Activated T-cell treated with anti-CD3 and anti-CD28 coated beads for 1 hour (primary cell): ENCODE measurements at places on chromosomes 5 and 9.

DNA sequence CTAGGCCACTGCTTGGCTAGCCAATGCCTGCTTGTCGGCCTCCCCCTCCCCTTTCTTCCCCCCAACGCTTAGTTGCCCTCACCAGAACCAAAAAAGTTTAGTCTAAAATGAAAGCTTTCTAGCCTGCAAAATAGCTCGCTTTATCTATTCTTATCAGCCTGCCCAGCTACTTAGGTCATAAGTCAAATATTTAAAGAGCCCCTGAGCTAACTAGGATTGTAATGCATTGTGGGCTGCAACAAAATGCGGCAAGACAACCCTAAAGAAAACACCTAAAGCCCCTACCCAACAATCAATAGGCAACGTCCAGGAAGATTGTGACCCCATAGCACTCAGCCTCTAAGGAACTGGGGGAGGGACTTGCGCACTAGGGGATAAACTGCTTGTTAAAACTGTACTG, 38.6 kb upstream of the PCSK5 start:
- DNase-seq, result no peak

- no peak for DNase-seq
Measured at GRCh38 chr9:113185271-113185670, 34.5 kb downstream of the SLC31A2 start.

DNA sequence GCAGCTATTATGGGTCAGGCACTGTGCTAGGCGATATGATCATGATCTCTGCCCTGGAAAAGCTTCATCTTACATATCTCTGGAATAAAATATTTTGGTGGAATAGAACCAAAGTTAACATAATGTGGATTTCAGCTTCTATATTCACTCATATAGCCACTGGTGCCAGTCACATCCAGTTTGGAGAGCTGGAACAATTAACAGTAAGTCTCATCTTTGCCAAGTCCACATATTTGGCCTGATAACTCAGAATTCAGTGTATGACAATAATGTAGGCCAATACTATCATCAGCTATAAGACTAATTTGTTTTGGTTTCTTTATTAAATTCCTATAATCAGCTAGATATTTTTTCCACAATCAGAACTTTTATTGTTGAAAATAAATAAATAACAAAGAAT, 5.9 kb upstream of the FAM13B start:
- DNase-seq, result no peak

DNA sequence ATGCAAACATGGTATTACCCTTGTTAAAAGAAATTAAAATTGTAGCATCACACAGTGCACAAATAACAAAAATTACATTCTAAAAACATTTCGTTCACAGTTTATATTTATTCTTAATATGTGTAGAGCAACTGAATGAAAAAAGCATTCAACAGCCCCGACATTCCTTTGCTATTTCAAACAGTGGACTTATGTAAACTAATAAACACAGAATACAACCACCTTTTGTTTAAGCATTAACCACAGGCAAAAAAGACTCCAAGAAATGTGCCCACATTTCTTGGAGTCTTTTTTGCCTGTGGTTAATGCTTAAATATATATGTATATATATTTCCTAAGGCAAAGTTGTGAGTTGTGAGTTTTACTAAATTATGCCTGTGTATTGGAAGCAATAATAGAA, 532.5 kb upstream of the DAP start:
- DNase-seq, result no peak

- no peak for DNase-seq
Measured at GRCh38 chr9:75106857-75107256, 18.5 kb downstream of the OSTF1 start.

DNA sequence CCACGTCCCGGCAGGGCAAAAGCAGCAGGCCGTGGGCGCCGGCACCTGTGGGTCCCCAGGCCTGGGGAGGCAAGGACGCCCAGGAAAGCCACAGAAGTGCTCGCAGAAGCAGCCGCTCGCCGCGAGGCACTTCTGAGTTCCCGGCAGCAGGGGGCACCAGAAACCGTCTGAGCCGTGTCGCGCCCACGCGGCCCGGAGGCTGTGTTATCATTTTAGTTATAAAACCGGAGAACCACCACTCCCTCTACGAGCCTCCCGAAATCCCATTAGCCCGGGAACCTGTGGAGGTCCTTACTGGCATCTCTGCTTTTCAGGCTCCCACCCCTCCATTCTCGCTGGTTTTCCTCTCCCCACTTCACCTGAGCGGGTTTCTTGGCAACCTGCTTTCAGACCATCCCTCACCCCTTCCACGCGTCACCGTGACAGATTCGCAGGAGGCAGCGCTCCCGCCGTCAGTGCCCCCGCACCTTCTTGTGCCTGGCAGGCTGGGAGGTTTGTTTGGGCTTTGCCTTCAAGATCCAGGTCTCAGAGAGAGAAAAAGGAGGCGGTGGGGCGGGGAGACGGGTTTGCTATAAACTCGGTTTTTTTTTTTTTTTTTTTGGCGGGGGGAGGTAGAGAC, 2.3 kb downstream of the GDNF start:
- DNase-seq, result peak; percentile 10

DNA sequence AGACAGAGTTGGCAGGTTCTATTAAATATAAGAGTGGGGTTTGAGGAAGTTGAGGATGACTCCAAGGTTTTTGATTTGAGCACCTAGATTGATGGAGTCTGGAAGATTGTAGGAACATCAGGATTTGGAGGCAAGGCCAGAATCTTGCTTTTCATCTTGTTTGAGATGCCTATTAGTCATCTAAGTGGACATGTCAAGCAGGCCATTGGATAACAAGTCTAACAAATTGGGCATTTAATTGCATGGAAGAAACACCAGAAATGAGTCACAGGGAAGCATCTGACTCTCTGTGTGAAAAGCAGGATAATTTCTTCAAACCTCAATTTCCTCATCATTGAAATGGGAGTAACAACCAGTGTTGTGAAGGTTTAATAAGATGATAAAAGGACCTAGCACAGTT, 53.3 kb upstream of the ARL15 start:
- DNase-seq, result no peak

DNA sequence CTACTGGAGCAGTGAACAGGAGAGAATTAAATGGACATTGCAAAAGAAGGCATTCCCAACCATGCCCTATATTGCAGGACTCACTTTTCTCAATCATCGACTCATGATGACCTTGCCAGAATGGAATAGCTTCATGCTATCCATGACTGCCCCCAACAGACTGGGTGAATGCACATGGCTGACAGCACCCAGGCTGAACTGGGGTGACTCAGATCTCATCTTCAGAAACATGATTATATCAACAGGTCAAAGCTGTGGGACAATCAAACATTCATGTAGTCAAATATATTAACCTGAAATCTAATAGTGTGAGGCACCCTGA, 34.7 kb upstream of the MIER3 start:
- DNase-seq, result no peak

- DNase-seq, result no peak
Measured at GRCh38 chr5:66742083-66742895, 146.1 kb downstream of the MAST4 start.

DNA sequence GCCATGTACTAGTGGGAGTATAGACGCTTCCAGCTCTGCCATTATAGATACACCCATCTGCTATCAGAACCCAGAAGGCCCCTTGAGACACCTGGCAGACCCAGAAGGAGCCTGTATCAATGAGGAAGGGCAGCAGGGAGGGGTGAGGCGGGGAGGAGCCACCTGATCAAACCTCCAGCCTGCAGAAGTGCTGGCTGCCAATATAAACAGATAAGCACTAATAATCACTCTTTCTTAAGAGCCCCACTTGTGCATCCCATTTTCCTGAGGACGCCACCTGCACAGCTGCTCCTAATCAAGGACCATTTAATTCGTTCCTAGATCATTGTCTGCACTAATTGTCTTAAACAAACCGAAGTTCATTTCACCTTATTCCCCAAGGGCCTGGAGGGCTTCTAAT, 75.0 kb upstream of the NEK6 start:
- no peak for DNase-seq

DNA sequence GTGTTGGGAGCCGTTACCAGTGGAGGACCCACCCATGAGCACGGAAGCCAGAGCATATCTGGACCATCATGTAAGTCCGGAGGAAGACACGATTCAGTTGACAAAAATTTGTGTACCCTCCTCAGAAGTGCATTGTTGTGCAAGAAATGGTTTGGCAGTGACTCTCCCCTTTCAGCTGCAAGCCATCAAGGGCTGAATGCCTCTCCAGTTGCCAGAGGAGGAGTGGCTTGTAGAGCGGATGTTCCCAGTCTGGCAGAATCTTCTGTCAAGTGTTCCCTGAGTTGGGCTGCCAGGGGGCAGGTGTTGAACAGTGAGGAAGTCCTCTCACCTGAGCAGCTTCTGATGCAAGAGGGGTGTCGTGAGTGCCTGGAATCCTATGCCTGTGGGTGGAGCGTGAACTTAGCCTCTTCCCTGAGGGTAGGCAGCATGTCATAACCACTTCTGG, 27.6 kb upstream of the CDKN2AIPNL start:
- no peak for DNase-seq

GRCh38 chr5:13316176-13316575, 628.3 kb downstream of the DNAH5 start:
- no peak for DNase-seq

- DNase-seq, result no peak
Measured at GRCh38 chr9:34506623-34507022, 16.2 kb downstream of the ENHO start.

DNA sequence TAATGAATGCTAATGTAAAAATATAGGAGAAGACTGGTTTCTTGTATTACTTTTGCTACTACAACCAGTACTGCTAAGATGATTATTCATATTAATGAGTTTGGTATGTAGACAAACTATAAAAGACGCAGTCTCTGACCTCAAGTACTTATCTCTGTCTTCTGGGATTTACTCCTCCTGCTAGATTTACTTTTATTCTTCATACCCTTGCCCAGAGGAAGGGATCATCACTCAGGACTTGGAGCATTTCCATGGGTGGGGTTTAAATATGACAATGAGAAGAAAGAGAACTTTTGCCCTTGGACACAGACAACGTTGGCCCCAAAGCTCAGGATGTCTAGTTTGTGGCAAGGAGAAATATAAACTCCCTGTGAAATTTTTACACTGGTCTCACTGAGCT, 126.1 kb downstream of the BNC2 start:
- no peak for DNase-seq

DNA sequence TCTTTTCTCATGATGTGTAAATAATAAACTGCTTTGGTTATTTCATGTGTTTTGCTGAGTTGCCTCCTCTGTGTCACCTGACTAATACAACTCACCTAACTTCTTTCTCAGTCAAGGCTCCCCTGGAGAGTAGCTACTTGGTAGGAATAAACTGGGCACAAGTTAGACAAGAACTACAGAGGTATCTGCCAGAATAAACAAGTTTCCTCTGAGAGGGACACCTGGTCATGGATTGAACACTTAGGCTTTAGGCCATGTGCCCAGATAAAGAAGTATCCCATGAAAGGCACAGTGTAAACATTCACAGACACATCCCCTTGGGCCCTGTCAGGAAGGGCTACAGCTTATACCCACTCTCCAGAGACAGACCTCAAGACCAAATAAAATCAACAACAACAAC, 532.5 kb downstream of the KIF4B start:
- no peak for DNase-seq

- no peak for DNase-seq
Measured at GRCh38 chr5:149423794-149424268, 44.7 kb upstream of the IL17B start.

DNA sequence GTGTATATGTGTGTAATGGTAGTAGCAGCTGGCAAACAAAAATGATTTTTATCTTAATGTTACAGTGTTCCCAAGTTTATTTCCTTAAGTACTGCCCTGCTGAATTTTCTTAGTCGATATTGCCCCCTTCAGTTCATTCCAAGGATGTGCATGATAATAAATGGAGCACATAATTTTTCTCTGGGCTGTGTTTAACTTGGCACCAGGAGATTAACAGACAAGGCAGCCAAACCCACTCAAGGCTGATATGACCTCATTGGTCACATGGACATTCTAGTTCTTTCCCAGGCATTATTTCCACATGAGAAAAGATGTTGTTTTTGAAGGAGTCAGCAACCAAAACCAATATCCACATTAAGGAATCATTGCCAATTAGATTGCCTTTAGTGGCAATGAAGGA, 61.8 kb downstream of the COX7C start:
- DNase-seq, result no peak
